ENCODE measurements at places on chromosomes 2 and 18.

DNA sequence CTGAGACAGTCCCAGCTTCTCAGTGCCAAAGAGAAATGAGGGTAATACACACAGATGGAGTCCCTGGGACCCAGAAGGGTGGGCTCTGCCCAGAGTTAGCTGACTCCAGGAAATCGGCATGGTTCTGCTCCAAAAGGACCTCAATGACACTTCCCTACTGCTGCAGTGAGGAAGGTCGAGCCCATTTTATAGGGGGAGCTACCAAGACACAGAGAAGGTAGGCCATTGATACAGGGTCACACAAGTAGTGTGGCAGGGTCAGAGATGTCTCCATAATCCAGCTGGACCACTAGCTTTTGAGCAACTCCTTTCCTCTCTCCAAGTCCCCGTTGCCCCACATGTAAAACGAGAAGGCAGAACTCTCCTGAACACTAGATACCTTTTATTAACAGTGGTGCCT, 276.9 kb downstream of the MYCN start:
- DNase-seq = no peak

GRCh38 chr2:179268277-179268925, 3.8 kb upstream of the SESTD1 start:
- DNase-seq = no peak

- no peak for DNase-seq
Measured at GRCh38 chr2:39433586-39434195, 3.4 kb downstream of the MAP4K3 start.

- DNase-seq = no peak
Measured at GRCh38 chr2:75488157-75488556, 72.6 kb downstream of the EVA1A start.

DNA sequence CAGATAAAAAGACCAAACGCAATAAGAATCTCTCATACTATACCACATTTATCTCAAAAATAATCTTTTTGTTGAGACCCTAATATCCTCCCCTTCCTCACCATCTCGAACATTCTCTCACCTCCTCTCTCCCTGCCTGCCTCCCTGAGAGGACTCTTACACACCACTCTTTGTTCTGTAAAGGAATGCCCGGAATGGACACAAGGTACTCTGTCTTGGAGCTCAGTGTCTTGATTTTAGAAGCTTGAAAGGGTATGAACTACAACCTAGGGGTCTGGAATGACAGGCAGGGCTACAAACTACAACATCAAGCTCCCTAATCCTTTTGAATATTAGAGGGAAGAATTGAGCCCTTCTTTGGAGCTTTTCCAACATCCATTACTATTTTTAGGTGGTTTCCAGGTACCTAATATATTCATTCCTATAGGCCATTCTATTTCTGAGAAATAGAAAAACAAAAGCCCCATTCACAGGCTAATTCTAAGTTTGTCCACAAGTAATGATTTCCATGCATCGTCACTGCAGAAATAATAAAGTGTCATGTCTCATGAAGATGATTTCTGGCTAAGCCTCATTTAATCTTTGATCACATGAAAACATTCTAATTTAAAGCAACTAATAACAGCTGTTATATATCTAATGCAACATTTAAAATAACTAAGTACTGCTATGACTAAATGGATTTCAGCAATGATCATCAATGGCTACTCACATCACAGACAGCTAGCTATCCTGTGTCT, 60.6 kb downstream of the LRP2 start:
- DNase-seq = no peak

DNA sequence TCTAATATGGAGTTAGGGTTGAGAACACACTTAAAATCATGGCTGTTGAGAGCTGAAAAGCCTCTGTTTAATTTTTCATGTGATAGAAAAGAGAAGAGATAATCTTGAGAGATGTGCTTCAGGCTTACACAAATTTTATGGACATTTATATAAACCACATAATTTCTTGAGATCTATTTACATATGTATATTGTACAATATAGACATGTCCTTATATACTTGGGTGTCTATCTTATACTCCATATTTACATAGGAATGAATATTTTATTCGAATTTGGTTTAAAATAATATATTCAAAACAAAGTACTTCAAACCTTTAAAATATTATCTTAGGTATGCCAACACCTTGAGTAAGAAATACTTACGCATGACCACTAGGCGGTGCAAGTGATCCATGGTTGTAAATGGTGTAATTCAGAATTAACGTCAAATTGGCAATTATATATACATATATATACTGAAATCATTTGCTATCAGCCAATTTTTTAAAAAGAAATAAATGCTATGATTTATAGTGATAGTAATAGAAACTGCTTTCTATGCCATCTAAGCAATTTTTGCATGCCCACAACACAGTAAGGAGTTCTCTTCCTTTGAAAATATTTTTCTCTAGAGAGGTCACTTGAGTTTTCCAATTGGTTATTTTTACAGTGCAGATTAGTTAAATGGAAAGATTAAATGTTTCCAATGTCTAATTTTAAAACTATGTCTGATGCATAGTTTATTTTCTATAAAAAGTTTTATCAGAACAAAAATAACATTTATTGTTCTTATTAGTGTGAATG, 37.6 kb upstream of the SPAG16 start:
- DNase-seq = peak; percentile 32

DNA sequence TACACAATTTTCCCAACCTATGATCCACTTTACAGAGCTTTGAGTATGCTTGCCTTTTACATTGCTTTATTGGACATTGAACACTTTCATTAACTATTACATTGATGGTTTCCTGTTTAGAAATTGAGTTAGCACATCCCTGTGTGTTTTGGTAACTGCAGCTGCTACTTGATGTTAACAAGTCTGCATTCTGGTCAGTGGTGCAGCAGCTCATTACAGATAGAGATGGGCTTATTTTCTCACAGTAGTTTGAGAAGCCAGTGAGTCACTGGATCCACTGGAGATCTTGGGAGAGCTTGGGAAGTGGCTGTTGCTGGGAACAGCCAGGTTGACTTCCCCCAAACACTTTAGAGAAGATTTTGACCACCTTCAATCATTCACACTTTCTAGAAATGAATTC, 150.5 kb downstream of the ARHGAP15 start:
- no peak for DNase-seq

DNA sequence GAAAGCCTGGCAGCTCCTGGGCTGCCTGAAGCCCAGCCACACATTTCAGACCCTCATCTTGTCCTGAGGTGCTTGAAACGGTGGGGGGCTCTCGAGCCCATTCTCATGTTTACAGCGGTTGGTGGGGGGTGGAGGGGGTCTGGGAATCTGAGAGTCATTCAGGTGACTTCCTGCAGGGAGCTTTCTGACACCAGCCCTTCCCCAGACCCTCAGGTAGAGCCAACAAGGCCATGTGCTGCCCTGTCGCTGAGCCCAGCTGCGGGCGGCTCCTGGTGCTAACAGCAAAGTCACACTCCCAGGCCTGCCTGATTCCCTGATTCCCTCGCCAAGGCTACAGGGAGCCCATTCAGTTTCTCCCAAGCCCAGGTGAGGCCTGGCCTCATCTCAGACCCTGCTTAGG, 324.9 kb upstream of the MEX3C start:
- no peak for DNase-seq

GRCh38 chr2:193253014-193253530, 1058.3 kb upstream of the TMEFF2 start:
- no peak for DNase-seq

DNA sequence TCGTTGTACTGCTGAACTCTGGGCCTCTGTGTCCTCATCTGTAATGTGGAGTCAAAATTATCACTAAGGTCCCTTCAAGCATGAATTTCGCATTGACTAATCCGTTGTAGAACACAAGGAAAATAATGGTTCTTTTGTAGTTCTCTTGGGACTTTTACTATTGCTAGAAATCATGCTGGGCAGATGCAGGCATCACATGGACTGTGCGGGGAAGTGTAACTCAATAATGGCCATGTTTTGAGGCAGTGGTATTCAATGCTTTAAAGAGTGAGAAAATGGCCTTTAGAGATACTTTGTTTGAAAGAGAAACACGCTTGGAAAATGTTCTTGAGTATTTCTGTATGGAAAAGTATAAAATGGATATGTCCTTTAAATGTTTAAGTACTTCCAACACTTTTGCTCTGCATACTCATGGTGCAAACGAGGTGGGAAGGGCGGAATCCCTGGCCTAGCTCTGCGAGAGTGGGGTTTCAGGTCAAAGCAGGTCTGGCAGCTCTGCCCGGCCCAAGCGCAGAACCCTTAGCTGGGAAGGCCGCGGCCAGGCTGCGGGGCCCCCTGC, 117.3 kb upstream of the MSTN start:
- DNase-seq = no peak

- no peak for DNase-seq
Measured at GRCh38 chr18:3177902-3178687, 41.7 kb downstream of the MYOM1 start.

- no peak for DNase-seq
Measured at GRCh38 chr2:96239091-96239490, 26.7 kb downstream of the TMEM127 start.

DNA sequence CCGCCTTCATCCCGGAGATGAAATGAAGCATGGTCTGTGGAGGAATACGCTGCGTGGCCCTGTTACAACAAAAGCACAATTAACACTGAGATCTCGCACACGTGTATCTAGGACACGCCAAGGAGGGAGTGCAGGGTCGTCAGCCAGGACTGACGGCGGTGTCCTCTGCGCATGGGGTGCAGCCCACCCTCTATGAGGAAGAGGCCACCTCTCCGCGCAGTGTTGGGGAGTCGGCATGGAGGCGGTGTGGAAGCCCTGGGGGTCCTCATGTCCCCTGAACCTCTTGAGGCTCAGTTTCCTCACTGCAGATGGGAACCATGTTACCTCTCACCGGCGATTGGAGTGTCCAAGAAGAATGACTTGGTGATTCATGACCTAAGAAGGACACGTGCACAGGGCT, 86.0 kb upstream of the ZNF236 start:
- no peak for DNase-seq

- DNase-seq = no peak
Measured at GRCh38 chr2:190094316-190094871, 31.9 kb upstream of the MSTN start.

DNA sequence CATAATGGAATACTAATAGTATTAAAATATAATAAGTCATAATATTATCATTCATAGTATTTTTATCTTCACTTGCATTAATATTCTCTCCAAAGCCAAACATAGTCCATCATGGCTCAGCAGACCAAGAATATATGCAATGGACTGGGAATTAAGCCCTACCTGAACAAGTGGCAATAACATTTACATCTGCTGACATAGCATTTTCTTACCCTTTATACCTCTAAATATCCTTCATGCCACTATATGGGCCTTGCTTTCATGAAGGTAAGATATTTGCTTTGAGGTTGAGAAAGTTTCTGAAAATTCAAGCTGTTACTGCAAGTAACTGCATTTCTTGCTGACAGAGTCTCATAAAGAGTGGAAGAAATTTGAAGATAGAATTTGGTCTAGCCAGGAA, 847.4 kb upstream of the GCFC2 start:
- no peak for DNase-seq

GRCh38 chr2:214706986-214707385, 102.5 kb downstream of the BARD1 start:
- DNase-seq = no peak

Data from stimulated activated CD4-positive, alpha-beta T cell treated with anti-CD3 and anti-CD28 coated beads, Interleukin-1b, Interleukin-23, amount 100 ng/mL, for 24 hours (primary cell).